ENCODE measurements at places on chromosomes 2 and 18. TPM values are rescaled to one million over a fixed set of nuclear protein-coding genes. Genes with fewer than 3 reads are reported as not detected.

The POTEJ gene
- not detected for total RNA-seq

The CDKL4 gene
- total RNA-seq = not detected

The RIT2 gene
- total RNA-seq = not detected

DNA sequence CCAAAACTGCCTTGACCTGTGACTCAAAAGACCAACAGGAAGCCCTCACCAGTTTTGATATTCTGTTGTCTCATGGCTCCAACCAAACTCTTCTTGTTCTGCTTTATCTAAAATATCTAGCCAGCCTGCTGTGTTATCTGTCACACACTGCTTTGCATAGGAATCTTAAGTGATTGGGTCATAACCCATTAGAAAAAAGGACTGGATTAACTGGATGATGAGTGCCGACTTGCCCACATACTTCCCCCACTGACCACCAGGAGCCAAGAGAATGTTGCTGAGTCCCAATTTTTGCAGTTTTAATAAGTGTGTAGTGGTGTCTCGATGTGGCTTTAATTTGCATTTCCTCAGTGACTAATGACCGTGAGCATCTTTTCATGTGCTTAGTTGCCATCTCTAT is 6.5 kb downstream of the MOGAT1 start:
- no peaks in the 10 kb centered on the region for H3K4me1 ChIP-seq
- H3K36me3 ChIP-seq = no peaks in the 10 kb centered on the region
- H3K27ac ChIP-seq = no peak overlapping the region
- H3K4me3 ChIP-seq = no peak overlapping the region
- peaks cover 54% of the 10 kb centered on the region for H3K27me3 ChIP-seq

GRCh38 chr2:63101954-63102353 is 51.3 kb downstream of the OTX1 start:
- no peaks in the 10 kb centered on the region for H3K36me3 ChIP-seq
- no peak for DNase-seq
- no peak overlapping the region for H3K4me3 ChIP-seq
- no peaks in the 10 kb centered on the region for H3K27me3 ChIP-seq
- H3K27ac ChIP-seq = no peak overlapping the region
- no peaks in the 10 kb centered on the region for H3K4me1 ChIP-seq

DNA sequence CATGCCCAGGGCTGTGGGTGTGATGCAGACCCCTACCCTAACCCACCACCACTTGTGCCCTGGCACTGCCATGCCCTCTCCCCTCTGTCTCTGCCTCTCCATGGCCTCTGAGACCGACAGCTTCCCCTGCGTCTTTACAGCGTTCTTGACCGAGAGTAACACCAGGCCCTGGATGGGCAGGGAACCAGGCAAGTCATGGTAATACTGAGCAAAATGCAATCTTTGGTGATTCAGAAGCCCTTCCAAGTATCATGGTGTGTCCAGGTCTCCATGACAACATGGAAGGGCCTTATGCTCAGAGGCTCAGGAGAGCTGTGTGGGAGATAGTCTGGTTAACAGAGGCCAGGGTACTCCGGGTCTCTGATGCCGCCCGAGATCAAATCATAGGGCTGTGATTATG is 176.1 kb downstream of the KLHL29 start:
- peaks cover 6% of the 10 kb centered on the region for H3K36me3 ChIP-seq
- DNase-seq = no peak
- H3K4me3 ChIP-seq = no peak overlapping the region
- peaks cover 16% of the 10 kb centered on the region for H3K4me1 ChIP-seq
- no peaks in the 10 kb centered on the region for H3K27me3 ChIP-seq

GRCh38 chr18:9870431-9871008 is 15.3 kb upstream of the TXNDC2 start:
- H3K27ac ChIP-seq = peak overlapping the region; percentile 84
- peaks cover 39% of the 10 kb centered on the region for H3K4me1 ChIP-seq
- DNase-seq = no peak
- H3K4me3 ChIP-seq = no peak overlapping the region
- H3K27me3 ChIP-seq = no peaks in the 10 kb centered on the region

GRCh38 chr2:196268538-196269338 is 97.4 kb upstream of the STK17B start:
- no peak overlapping the region for H3K27ac ChIP-seq
- peaks cover 15% of the 10 kb centered on the region for H3K4me1 ChIP-seq
- no peaks in the 10 kb centered on the region for H3K36me3 ChIP-seq
- H3K4me3 ChIP-seq = no peak overlapping the region
- no peak for DNase-seq

The MAL gene
- not detected for total RNA-seq

The SH3YL1 gene
- 39.1 TPM for total RNA-seq

GRCh38 chr2:174631009-174631981 is 33.7 kb upstream of the WIPF1 start:
- H3K36me3 ChIP-seq = peaks cover 4% of the 10 kb centered on the region
- no peaks in the 10 kb centered on the region for H3K4me1 ChIP-seq
- H3K27ac ChIP-seq = no peak overlapping the region
- DNase-seq = peak; percentile 17
- H3K4me3 ChIP-seq = no peak overlapping the region

- no peak overlapping the region for H3K4me3 ChIP-seq
- H3K27ac ChIP-seq = no peak overlapping the region
- no peaks in the 10 kb centered on the region for H3K36me3 ChIP-seq
- DNase-seq = no peak
Measured at GRCh38 chr18:78812067-78812466, 167.6 kb upstream of the SALL3 start.

The HK2 gene
- 40.4 TPM for total RNA-seq

- H3K27me3 ChIP-seq = no peaks in the 10 kb centered on the region
- peaks cover 6% of the 10 kb centered on the region for H3K36me3 ChIP-seq
- no peak overlapping the region for H3K4me3 ChIP-seq
- H3K27ac ChIP-seq = no peak overlapping the region
Measured at GRCh38 chr2:226780431-226780830, 19.2 kb downstream of the IRS1 start.

GRCh38 chr18:32915516-32915915 is 142.7 kb upstream of the KLHL14 start:
- peaks cover 11% of the 10 kb centered on the region for H3K4me1 ChIP-seq
- H3K27ac ChIP-seq = no peak overlapping the region
- no peaks in the 10 kb centered on the region for H3K36me3 ChIP-seq
- DNase-seq = no peak

GRCh38 chr2:150387586-150388288 is 99.7 kb downstream of the RND3 start:
- no peak overlapping the region for H3K4me3 ChIP-seq
- no peak overlapping the region for H3K27ac ChIP-seq
- H3K36me3 ChIP-seq = no peaks in the 10 kb centered on the region
- no peaks in the 10 kb centered on the region for H3K4me1 ChIP-seq
- DNase-seq = no peak

The HNMT gene
- 0.28 TPM for total RNA-seq

The APCDD1 gene
- total RNA-seq = 0.37 TPM

DNA sequence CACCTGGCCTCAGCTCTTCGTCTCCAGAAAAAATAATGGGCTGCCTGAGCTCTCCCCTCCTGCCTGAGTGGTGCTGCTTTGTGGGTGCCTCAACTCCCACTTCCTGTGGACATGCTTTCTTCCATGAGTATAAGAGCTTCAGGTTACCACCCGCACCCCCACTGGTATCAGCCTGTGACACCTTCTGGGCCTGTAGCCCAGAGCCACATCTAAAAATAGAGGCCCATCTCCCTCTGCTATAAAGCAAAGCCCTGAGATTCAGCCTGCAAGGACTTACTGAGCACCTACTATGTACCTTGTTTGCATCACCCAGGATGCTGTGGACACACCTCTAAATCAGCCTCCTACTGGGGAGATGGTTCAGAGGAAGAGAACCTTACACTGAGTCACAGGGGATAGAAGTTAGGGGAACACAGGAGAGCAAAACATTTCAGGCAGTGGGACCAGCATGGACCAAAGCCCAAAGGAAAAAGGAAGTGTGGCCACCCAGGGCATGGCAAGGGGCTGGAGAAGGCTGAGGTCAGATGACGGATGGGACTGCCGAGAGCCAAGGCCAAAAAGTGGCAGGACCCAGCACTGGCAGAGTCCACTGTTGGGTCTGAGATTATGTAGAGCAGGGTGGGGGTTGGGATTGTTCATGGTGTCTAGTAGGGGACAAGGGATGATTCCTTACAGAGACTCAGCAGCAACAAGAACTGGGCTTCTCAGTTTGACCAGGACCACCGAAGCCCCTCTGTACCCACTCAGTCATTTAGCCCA is 123.7 kb upstream of the PPP1CB start:
- peaks cover 7% of the 10 kb centered on the region for H3K4me1 ChIP-seq
- no peak overlapping the region for H3K27ac ChIP-seq
- no peaks in the 10 kb centered on the region for H3K27me3 ChIP-seq
- no peak overlapping the region for H3K4me3 ChIP-seq
- no peaks in the 10 kb centered on the region for H3K36me3 ChIP-seq

The ACVR1 gene
- 41.4 TPM for total RNA-seq

The NFATC1 gene
- total RNA-seq = 2.0 TPM

DNA sequence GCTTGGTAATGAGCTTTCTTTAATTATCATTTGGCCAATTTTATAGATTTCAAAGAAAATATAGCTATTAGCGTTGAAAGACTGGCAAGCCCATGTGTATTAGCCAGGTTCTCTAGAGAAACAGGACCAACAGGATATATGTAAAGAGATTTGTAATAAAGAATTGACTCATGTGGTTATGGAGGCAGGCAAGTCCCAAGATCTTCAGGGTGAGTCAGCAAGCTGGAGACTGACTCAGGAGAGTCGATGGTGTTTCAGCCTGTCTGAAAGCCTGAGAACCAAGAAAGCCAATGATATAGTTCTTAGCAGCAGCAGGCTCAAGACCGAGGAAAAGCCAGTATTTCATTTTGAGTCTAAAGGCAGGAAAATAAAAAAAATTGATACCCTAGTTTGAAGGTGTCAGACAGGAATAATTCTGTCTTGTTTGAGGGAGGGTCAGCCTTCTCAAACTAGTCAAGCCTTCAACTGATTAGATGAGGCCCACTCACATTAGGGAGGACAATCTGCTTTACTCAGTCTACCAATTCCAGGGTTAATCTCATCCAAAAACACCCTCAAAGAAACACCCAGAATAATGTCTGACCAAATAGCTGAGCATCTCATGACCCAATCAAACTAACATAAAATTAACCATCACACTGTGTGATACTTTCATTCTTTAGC is 78.3 kb upstream of the CRIM1 start:
- H3K36me3 ChIP-seq = no peaks in the 10 kb centered on the region
- peaks cover 11% of the 10 kb centered on the region for H3K27me3 ChIP-seq
- DNase-seq = peak; percentile 68
- no peak overlapping the region for H3K27ac ChIP-seq

DNA sequence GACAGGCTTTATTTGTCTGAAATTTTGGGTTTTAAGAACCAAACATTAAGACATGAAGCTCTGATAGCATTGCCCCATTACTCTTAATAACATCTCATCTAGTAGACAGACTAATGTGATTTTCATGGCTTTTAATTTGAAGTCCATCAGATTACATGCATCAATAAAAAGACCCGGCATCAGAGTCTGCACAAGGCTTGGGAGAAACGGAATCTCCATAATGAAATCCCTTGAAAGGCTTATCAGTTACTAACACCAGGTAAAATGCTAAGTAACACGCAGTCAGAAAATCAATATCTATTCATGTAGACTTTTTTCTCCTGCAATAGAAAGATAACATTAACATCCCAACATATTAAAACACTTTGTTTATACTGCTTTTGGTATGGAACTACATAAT is 1485.2 kb upstream of the DDX18 start:
- no peak for DNase-seq
- H3K27ac ChIP-seq = no peak overlapping the region
- no peaks in the 10 kb centered on the region for H3K36me3 ChIP-seq
- no peaks in the 10 kb centered on the region for H3K4me1 ChIP-seq

The CD207 gene
- total RNA-seq = not detected
